Vagina (tissue), 2 donors: ENCODE measurements at places on chromosomes 12 and 14.

DNA sequence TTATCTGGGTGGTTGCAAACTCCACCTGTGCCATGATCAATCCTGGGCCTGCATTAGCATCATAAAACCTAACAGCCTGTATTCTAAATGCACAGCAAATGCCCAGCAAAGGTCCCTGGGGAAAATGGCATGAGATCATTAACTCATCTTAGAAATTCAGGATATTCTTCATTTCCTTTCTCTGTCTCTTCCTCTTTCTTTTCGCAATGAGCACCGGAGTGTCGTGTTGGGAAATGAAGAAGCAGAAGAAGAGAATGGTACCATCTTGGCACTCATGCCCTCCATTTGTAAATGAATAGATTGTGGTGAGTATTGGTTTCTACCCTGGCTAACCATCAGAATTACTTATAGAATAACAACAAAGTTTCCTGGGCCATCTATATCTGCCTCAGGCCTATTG is 193.6 kb downstream of the GALC start:
- DNase-seq: no peak

GRCh38 chr12:46217541-46218321 is 51.1 kb downstream of the SLC38A1 start:
- no peak for DNase-seq

- DNase-seq: no peak
Measured at GRCh38 chr12:54372113-54372806, 8.0 kb upstream of the GPR84 start.

DNA sequence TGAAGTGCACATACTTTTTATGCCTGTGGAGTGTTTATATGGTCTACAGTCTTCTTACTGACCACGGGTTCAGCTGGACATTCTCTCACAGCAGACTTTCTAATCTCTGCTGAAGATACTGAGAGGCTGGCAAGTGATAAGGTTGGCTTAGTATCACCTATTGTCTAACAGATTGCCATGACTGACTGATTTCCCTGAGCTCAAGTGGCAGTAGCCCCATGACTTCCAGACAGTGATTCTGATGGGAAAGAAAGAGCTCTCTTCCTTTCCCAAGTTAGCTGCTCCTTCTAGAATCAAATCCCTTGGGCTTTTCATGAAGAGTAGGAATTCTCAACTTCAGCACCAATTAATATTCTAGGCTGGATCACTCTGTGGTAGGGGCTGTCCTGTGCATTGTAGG is 141.4 kb downstream of the ANO4 start:
- DNase-seq: no peak

DNA sequence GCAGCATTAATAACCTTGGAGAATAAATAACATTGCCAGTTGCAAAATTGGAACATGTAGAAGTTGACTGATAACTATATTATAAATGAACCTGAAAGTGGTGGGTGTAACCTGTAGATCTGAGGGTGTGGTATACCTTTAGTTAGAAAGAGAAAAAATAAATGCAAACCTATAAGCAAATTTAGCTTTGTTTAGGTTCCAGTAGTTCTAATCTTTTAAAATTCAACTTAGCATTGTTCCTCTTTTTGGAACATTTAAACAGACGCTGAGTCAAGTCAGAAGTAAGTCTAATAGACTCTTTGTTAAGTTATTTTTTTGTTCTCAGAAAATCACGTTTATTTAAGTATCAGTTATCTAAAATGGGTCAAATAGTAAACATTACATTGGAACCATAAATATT is 120.0 kb downstream of the DNAI7 start:
- DNase-seq: no peak

GRCh38 chr14:84453307-84453950 is 1076.5 kb upstream of the FLRT2 start:
- DNase-seq: no peak

- DNase-seq: no peak
Measured at GRCh38 chr12:43151441-43151981, 400.5 kb downstream of the ADAMTS20 start.

DNA sequence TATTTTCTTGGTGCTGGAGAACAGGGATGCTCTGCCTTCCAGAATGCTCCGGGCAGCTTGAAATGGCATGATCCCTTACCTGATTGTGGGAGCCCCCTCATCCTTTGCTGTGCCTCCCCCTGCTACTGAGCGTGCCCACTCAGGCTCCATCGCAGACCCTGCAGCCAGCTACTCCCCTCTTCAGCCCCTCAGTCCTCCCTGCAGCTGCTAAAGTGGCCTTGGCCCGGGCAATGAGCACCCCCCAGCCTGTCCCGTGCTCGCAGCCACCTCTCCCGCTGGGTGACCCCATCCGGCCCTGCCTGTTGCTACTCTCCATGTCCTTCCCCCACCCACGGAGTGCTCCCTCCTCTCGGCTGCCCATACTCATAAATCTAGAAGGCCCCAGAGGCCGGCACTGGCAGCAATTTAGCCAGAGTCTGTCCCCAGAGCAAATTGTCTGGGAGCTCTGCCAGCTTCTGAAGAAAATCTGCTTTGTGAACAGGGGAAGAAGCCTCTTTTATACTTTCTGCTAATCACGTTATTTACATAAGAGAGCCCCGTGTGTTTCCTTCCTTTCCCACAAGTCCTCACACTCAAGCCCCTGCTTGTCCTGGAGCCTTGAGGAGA is 143.7 kb upstream of the FRMD6 start:
- DNase-seq: no peak

DNA sequence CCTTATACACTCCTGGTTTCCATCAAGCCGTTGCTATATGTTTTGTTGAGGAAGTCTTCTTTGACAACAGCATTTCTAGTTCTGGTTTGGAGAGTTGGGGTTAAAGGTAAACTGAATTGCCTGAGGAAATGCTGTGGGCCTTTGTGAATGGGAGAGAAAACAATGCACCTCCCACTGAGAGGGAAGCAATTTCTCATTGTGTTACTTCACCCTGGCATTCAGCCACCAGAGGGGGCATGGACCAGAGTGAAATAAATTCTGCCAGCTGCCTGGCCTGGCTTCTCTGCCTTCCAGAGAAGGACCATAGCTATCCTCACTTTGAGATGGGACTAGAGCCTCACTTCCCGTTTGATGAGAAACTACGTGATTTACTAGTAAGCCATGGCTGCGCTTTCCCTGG is 475.3 kb downstream of the EGLN3 start:
- DNase-seq: no peak

DNA sequence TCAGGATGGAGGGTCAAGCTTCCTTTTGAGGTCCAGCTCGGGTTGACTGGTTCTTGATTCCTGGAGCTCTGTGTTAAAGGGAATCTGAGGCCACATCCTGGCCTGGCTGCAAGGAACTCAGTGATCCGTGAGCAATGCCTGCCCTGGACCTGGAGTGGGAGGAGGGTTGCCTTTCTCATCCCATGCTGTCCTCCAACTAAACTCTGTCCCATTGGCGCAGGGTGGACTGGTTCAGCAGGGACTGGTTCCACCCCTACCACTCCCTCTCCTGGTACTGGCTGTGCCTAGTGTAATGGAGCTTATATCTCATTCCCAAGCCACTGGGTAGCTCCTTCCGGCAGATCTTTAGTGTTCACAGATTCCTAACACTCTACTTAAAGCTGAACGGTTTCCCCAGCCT is 3.9 kb upstream of the CMKLR1 start:
- no peak for DNase-seq

DNA sequence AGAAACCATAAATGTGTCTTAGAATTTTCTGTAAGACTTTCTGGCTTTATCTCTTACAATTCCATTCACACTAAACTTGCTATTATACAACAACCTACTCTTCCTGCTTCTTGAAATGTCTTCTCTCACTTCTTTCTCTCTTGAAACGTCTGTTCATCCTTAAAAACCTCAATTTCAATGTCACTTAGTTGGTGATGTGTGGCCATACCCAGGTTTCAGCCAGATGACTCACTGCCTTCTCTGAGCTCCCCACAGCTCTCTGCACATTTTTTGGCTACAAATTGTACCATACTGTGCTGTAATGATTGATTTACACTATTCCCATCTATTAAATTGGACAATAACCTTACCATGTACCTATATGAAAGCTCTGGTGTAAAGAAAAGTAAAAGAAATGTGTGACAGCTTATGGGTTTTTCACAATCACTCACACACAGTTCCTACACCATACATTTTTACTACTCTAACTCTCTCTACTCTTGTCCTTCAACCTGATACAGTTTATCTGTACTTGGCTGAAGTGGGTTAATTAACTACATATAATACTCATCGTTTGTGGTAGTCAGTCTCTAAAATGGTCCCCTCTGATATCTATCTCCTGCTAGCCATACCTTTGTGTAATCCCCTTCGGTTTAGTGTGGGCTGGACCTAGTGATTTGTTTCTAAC is 222.1 kb downstream of the NELL2 start:
- DNase-seq: no peak

GRCh38 chr14:74684434-74684833 is 28.4 kb downstream of the AREL1 start:
- DNase-seq: no peak

GRCh38 chr12:96329545-96329944 is 70.7 kb downstream of the CDK17 start:
- DNase-seq: no peak

DNA sequence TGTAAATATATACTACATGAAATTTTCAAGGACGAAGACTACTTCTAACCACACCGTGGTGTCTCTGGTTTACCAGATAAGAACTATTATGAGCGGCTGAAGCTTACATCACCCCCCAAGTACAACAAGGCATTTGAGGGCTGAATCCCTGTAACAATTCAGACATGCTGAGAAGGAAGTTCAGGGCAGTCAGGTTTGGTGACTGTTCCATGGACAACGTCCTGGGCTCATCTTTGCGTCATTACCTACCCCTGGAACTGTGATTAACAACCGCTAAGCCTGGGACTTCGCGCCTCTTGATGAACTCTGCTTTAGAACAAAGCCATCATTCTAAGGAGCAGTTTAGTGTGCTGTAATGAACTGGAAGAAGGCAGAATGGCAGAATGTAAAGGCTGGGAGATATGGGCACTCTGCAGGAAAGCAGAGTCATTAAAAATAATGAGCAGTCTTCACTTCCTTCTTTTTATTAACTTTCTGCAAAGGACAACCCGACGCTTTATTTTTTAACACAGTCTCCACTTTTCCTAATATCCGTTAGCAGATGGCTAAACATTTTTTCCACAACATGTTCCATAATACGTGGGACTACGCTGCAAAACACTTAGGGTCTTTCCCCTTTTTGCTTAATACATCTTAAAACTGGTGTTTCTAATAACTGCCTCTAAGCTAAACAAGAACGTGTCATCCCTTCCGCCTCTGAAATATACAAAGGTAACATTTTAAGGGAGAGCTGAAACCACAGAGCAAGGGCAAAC is 263.2 kb downstream of the ADAMTS20 start:
- DNase-seq: no peak
